Posterior vena cava (tissue), 2 donors: ENCODE measurements at places on chromosomes 12 and 14.

- no peak for DNase-seq
Measured at GRCh38 chr12:32066206-32066605, 40.4 kb upstream of the BICD1 start.

- DNase-seq: peak; percentile 91
Measured at GRCh38 chr12:59113831-59114615, 193.7 kb upstream of the LRIG3 start.

DNA sequence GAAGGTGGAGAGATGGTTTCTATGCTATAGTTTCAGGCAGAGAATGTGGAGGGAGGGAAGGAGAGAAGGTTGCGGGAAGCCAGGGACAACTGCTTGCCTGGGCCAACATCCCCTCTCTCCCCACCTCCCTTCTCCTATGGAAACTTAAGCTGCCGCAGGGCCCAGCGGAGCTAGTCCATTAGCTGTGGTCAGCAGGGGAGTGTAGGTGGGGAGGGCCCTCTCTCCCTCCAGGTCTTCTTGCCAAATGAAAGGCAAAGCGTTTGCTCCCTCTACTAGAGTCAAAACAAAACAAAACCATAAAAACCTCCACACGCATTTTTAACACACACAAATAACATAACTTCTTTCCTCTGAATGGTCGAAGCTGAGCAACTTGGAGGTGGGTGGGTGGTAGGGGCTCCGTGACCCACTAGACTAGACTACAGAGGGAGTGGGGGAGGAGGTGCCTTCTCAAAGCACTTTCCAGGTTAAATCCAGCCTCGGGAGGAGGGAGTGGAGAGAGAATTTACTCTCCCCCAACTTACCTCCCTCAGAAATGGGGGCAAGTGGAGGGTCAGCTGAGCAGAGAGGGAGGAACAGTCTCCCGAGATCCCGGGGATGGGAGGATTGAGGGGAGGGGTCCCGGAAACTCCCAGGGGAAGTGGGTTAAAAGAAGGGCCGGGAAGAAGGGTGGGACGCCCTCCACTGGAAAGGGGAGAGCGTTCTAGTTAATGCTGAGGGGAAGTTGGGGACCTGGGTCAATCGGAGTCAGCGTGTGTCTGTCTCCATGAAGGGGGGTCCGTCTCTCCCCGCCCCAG, 4.6 kb upstream of the CACNB3 start:
- DNase-seq: no peak

DNA sequence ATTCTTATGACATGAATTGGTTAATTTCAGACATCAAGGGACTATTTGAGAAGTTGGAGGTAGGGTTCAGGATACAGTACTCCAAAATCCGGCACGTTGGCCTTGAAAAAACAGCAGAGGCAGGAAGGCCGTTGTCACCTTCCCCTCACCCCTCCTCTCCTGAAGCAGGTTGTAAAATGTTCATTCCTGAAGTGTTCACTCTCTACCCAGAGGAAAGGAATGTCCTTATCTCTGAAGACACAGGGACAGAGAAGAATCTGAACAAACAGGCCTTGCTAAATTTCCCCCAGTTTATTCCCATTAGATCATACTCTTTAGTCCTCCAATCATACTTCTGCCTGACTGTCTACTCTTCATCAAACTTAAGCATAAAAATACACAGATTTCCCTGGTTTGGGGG, 313.6 kb downstream of the ZFP36L1 start:
- no peak for DNase-seq

DNA sequence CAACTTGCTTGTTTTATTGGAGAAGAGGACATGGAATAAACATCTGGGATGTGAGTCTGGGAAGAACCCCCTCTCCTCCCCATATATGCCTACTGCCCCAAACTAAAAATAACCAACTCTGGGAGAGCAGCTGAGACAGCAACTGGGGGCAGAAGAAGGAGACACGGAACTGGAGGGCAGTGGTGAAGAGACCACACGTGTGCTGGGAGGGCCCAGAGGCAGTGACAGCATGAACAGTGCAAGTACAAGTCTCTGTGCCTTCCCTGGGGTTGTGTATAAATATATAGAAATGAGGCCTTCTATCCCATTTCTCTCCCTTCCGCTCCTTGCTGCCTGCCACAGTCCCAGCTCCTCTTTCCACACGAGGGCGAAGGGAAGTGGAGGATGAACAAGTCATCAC, 4.0 kb upstream of the KRT73 start:
- no peak for DNase-seq

- no peak for DNase-seq
Measured at GRCh38 chr14:39038542-39038941, 64.5 kb downstream of the SEC23A start.

GRCh38 chr12:62693376-62694050, 226.9 kb downstream of the MON2 start:
- no peak for DNase-seq

DNA sequence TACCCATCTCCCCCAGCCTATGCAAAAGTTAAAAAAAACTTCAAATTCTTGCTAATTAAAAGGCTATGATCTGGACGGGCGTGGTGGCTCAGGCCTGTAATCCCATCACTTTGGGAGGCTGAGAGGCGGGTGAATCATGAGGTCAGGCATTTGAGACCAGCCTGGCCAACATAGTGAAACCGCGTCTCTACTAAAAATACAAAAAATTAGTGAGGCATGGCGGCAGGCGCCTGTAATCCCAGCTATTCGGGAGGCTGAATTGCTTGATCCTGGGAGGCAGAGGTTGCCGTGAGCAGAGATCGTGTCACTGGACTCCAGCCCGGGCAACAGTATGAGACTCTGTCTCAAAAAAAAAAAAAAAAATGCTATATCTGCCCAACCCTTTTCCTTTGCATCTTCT, 925.4 kb downstream of the GALC start:
- no peak for DNase-seq

DNA sequence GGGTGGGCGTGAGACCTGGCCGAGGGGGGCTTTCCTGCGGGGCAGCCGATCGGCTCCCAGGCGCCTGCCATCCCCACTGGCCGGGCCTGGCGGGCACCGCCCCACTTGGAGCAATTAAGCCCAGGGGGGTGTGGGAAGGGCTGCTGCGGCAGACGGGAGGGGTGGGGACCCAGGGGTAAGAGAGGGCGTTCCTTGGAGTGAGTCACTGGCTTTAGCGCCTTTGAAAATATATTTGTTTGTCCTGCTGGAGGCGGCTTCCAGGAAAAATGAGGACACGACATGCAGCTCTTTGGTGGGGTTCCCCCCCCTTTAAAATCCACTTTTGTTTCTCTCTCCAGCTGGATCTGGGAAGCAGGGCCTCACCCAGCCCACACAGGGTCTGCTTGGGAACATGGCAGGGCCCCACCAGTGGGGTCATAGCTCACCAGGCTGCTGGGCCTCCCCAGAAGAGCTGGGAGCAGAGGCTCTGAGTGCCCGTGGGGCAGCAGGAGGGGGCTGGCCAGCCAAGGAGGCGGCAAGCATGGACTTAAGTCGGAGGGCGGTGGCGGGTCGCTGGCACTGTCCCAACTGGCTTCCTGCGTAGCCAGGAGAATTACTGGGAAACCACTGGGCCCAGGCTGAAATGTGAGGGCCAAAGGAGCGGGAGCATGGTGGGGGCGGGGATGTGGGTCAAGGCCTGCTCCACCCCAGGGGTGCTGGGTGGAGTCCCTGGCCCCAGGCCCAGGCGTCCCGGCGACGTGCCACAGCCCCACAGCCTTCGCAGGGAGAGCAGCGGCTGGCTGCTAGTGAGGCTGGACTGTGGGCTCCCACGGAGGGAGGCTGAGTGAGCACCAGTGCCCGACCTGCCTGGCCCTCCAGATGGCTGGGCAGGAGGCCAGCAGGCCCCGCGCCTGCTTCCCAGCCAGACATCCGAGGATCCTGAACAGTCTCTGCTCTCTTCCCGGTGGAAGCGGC, 128.0 kb downstream of the RFLNA start:
- peak; percentile 98 for DNase-seq

- no peak for DNase-seq
Measured at GRCh38 chr14:51657762-51658161, 6.1 kb downstream of the FRMD6 start.

DNA sequence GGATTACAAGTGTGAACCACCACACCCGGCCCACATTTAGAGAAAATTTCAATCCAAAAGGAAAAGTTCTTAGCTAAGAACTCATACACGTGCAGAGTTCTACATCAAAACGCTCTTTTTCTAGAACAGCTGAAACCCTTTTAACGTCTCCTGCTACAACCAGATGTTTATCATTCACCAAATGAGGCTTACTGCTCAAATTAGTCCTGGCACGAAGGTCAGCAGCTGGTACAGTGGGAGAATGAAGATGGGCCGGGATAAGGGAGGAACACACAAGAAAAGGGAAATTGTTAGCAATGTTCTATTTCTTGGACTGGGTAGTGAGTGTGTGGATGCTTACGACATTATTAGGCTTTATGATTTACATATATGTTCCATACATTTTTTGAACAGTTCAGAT, 37.2 kb downstream of the PRKAB1 start:
- no peak for DNase-seq

DNA sequence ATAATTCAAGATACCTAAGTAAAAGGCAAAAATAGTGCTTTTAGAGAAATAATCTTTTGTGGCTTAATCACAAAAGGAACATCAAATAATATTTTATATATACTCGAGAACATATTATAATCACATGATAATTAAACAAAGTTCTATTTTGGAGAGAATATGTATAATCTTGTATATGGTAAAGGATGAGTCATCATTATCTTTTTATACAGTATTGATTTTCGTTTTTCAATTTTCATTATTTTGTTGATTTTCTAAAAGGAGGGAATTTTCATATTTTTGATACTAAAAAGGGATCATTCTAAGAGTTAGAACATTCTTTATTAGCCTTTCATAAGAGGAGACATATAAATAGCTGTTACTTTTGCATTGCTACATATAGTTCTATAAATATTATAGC, 77.3 kb upstream of the TTC7B start:
- DNase-seq: no peak

- no peak for DNase-seq
Measured at GRCh38 chr14:22231018-22231417, 358.0 kb downstream of the DAD1 start.

GRCh38 chr12:90836689-90837088, 118.3 kb downstream of the CCER1 start:
- no peak for DNase-seq

DNA sequence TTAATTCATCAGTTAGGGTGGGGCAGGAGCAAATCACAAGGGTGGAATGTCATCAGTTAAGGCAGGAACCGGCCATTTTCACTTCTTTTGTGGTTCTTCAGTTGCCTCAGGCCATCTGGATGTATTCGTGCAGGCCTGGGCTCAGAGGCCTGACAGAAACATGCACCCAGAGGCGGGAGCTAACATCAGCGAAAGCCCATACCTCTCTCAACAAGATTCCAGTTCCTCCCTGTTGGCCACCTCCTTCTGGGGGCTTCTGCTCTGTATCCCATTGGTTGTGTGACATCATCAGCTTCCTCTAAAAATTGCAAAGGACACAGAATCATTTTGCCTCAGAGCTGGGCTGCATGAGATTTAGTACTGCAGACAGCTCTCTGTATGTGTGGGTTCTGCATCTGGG, 134.3 kb downstream of the ZNF664 start:
- DNase-seq: no peak

DNA sequence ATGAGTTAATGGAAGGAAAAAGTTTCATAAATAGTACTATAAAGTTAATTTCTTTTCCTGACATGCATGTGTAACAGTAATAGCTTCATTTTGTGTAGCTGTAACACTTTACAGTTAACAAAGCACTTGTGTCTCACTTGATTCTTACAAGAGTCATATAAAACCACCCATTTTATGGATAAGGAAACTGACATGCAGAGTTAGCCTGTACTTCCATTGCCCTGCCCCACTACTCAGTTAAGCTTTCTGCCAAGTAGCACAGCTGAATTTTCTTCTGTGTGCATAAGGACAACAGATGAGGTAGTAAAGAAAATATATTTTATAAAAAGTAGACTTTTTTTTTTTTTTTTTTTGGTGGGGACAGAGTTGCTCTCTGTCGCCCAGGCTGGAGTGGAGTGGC, 32.2 kb downstream of the ANO6 start:
- DNase-seq: no peak

GRCh38 chr12:117367006-117367638, 5.7 kb upstream of the NOS1 start:
- DNase-seq: peak; percentile 85

DNA sequence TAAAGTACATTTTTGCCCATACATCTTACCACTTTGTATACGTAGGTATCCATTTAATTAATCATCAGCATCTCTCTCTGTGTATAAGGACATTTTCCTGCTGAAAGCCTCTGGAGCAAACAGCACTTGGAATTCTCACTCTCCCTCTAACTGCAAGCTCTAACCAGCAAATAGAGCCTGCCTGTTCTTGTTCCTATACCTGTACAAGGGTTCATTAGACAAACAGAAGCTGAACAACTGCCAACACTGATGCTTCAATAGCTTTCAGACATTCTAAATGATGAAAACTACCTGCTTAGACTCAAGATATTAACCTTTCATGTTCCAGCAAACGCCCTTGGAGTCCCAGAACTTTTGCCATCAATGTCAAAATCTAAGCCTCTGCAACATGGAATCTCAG, 98.0 kb downstream of the KCNH5 start:
- DNase-seq: no peak

DNA sequence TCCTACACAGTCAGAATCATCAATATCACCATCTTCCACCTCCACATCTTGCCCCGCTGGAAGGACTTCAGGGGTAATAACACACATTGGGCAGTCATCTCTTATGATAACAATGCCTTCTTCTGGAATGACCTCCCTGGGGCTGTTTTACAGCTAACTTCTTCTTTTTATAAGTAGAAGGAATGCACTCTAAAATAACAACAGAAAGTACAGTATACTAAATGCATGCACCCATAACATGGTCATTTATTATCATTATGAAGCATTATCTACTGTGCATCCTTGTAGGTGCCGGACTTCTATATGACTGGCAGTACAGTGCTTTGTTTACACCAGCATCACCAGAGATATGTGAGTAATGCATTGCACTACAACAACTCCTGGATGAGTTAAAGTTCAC, 19.0 kb upstream of the NUAK1 start:
- DNase-seq: no peak

DNA sequence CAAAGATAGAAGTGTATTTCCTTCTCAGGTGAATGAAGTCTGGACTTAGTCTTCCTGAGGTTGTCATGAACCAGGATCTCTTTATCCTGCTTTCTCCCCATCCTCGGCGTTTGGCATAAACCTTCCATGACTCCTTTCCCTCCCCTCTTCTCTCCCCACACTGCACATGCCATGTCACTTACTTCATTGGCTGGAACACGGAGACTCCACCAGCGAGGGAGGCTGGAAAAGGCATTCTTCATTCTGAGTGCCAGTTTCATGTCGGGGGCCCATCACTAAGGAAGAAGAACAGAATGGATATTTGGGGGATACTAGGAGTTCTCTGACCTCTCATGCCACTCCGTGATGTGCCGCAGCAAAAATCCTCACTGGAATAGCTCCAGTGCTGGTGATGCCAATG, 105.6 kb downstream of the VCPKMT start:
- DNase-seq: no peak

DNA sequence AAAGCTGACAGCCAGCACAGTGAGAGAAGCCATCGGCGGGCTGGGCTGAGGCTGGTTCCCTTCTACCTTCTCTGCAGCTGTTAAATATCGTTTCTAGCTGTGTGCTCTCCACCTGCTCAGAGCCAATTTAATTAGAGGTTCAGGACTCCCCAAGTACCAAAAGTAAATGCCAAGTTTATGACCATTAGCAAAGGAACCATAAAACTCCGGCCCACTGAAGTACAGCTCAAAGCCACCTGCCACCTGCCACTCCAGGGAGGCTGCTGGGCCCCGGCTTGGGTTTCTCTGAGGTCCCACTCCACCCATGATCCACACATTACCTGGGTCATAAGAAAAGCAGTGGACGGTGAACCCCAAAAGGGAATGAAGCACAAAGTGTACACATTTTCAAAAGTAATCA, 272.8 kb downstream of the KSR2 start:
- no peak for DNase-seq
